ENCODE measurements at places on chromosomes 6 and 20.

DNA sequence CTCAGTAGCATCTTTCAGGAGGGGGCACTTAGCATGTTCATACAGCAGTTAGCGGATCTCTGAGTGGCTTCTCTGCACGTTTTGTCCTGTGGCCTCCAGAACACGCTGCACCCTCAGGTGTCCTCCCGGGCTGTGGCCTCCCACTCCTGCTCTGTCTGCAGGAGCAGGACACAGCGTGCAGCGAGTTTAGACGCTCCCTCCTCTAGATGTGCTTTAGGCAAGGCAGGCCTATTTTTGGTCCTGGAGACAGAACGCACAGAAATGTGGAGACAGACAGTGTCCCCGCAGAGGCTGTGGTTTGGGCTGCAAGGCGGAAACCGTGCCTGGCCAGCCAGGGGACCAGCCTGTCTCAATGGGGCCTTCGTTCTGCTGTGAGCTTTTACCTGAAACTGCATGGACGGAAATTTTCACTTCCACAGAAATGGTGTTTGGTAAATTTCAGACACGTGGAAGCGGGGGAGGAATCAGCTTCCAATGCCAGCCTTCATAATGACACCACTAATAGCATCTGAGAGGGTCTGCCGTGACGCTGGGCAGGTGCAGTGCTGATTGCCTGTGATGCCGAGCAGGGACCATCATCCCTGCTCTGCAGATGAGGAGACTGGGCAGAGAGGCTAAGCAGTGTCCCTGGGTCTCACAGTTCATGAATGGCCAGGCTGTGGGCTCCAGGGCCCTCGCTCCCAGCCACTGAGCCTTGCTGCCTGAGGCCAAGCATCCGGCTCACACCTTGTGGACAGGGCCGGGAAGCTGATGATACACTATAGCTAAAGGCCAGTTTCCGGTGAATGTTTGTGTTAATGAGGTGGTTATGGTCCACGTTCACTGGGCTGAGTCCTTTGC, 120.9 kb downstream of the SYCP2 start:
- H3K27ac ChIP-seq, result no peak overlapping the region
- H3K4me3 ChIP-seq, result no peak overlapping the region
- no peak for DNase-seq
- H3K36me3 ChIP-seq, result peaks cover 7% of the 10 kb centered on the region
- no peaks in the 10 kb centered on the region for H3K4me1 ChIP-seq

DNA sequence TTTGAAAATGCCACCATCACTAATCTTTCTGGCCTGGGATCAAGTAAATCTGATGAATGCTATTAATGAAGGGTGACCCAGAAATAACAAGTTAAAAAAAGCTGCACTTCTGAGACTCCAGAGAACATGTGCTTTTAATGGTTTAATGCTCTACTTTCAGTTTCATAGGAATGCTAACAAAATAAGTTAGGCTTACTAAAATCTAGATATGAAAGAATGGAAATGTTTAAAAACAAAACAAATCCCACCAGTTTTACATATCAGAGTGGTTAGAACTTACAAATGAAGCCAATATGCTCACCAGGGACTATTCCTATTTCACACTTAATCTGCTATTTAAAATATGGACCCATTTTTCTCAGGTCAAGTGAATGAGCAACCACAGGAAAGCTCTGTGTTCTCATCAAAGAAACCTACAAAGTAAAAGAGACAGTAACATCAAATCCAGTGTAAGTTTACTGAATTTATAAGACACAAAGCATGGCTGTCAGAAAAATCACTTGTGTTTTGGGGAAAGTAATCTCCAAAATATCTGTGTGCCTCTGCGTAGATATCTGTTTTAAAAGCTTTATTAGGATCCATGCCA, 40.3 kb downstream of the FYN start:
- no peaks in the 10 kb centered on the region for H3K36me3 ChIP-seq
- no peak for DNase-seq
- no peaks in the 10 kb centered on the region for H3K27me3 ChIP-seq
- no peak overlapping the region for H3K27ac ChIP-seq
- H3K4me1 ChIP-seq, result no peaks in the 10 kb centered on the region

GRCh38 chr6:44430326-44430725, 42.8 kb downstream of the CDC5L start:
- H3K27ac ChIP-seq, result no peak overlapping the region
- H3K4me3 ChIP-seq, result no peak overlapping the region
- H3K27me3 ChIP-seq, result no peaks in the 10 kb centered on the region
- no peaks in the 10 kb centered on the region for H3K4me1 ChIP-seq
- peaks cover 54% of the 10 kb centered on the region for H3K36me3 ChIP-seq
- no peak for DNase-seq

DNA sequence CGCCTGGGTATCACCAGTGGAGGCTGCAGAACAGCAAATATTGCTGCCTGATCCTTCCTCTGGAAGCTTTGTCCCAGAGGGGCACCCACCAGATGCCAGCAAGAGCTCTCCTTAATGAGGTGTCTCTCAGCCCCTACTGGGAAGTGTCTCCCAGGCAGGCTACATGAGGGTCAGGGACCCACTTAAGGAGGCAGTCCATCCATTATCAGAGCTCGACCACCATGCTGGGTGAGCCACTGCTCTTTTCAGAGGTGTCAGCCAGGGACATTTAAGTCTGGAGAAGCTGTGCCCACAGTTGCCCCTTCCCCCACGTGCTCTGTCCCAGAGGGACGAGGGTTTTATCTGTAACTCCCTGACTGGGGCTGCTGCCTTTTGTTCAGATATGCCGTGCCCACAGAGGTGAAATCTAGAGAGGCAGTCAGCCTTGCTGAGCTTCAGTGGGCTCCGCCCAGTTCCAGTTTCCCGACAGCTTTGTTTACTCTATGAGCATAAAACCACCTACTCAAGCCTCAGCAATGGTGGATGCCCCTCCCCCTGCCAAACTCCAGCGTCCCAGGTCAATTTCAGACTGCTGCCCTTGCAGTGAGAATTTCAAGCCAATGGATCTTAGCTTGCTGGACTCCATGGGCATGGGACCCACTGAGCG, 25.9 kb upstream of the AIG1 start:
- H3K36me3 ChIP-seq, result no peaks in the 10 kb centered on the region
- H3K4me3 ChIP-seq, result no peak overlapping the region
- no peak overlapping the region for H3K27ac ChIP-seq
- H3K4me1 ChIP-seq, result no peaks in the 10 kb centered on the region
- no peak for DNase-seq

GRCh38 chr6:12269110-12269509, 21.1 kb upstream of the EDN1 start:
- H3K36me3 ChIP-seq, result no peaks in the 10 kb centered on the region
- no peak for DNase-seq
- no peaks in the 10 kb centered on the region for H3K27me3 ChIP-seq
- peaks cover 16% of the 10 kb centered on the region for H3K4me1 ChIP-seq

GRCh38 chr6:90021711-90022110, 127.4 kb downstream of the GJA10 start:
- H3K27me3 ChIP-seq, result no peaks in the 10 kb centered on the region
- no peak overlapping the region for H3K27ac ChIP-seq
- no peak overlapping the region for H3K4me3 ChIP-seq
- peaks cover 5% of the 10 kb centered on the region for H3K36me3 ChIP-seq
- peaks cover 17% of the 10 kb centered on the region for H3K4me1 ChIP-seq

- H3K27me3 ChIP-seq, result no peaks in the 10 kb centered on the region
- peaks cover 7% of the 10 kb centered on the region for H3K36me3 ChIP-seq
- no peak for DNase-seq
- H3K27ac ChIP-seq, result no peak overlapping the region
- H3K4me1 ChIP-seq, result peaks cover 12% of the 10 kb centered on the region
These were observed 14.4 kb upstream of the SLC22A23 start for GRCh38 chr6:3471286-3471685.

GRCh38 chr20:62618611-62619529, 23.4 kb upstream of the SLCO4A1 start:
- no peak overlapping the region for H3K4me3 ChIP-seq
- H3K36me3 ChIP-seq, result no peaks in the 10 kb centered on the region
- no peak for DNase-seq
- H3K27me3 ChIP-seq, result no peaks in the 10 kb centered on the region
- H3K4me1 ChIP-seq, result peaks cover 16% of the 10 kb centered on the region

DNA sequence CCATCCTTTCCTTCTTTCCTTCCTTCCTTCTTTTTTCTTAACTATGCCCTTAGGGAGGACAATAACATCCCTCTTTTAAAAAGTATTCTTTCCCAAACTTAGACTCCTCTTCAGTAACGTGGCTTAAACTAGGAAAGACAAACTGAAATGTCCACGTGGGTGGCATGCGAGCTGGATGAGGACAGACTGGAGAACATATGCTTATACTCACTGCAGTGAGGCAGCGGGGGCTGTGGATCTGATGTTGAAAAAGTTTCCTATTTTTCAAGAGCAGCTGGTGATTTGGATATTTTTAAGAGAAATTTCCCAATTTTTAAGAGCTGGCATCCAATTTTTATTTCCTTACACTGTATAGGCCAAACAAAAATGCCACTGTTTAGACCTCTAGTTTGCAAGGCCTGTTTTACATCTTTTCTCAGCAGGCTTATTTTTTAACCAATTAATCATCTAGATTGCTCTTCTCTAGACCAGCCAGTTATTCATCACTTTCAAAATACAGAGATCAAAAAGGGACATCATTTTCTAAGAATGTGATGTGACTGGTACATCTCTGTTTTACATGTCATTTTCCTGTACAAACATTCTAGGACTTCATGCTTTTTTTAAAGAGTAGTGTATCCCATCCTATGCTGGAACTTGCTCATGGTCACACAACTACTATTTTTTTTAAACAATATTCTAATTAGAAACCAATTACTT, 226.5 kb downstream of the BTBD9 start:
- no peak for DNase-seq
- H3K27me3 ChIP-seq, result no peaks in the 10 kb centered on the region
- H3K36me3 ChIP-seq, result no peaks in the 10 kb centered on the region
- no peak overlapping the region for H3K27ac ChIP-seq
- H3K4me3 ChIP-seq, result no peak overlapping the region

DNA sequence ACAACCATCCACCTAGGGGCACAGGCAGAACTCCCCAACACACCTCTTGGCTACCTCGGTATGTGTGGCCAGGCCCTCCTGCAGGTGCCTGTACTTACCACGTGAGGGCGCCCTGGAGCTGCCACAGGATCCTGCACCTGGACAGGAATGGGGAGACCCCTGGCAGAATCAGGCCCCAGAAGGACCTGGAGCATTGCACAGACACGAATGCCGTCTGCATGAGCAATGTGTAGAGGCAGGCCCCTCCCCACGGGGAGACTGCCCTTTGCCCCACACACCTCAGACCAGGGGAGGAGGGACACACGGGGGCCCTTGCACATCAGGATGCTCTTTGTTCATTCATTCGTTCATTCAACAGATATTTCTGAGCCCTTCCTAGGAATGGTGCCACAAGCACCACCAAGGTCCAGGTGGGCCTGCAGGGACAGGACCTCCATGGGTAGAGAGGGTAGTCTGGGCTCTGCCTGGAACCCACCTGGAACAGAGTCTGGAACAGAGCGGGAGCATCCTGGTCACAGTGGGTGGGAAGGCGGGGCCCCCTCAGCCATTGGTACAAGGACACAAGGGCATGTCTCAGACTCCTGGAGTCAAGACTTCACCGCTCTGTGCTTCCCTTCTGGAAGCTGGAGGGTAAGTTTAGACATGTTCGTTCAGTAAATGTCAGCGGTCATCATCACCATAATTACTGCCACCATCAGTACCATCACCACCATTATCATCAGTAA, 32.3 kb downstream of the YTHDF1 start:
- H3K36me3 ChIP-seq, result no peaks in the 10 kb centered on the region
- no peak overlapping the region for H3K27ac ChIP-seq
- peak; percentile 49 for DNase-seq

- H3K27ac ChIP-seq, result peak overlapping the region; percentile 40
- H3K4me3 ChIP-seq, result peak overlapping the region; percentile 41
- H3K36me3 ChIP-seq, result no peaks in the 10 kb centered on the region
These were observed 133.4 kb upstream of the KCNG1 start for GRCh38 chr20:51156041-51156982.

DNA sequence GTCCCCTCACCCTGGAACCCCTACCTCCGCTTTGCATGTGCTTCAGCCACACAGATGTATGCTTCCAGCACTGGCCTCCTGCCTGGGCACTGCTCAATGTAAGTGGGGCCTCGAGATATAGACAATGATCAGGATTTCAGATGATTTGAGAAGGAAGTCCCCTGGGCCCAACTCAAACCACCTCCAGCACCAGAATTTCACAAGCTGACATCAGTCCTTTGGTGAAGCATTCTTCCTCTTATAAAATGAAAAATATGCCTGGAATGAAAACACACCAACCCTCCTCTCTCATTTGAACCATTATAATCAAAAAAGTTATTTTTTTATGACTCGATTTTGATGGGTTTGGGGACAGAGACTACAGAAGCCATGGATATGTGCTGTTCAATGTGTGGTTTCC, 48.5 kb downstream of the BTBD3 start:
- H3K27me3 ChIP-seq, result no peaks in the 10 kb centered on the region
- H3K4me3 ChIP-seq, result no peak overlapping the region
- H3K27ac ChIP-seq, result no peak overlapping the region
- no peaks in the 10 kb centered on the region for H3K36me3 ChIP-seq
- no peaks in the 10 kb centered on the region for H3K4me1 ChIP-seq
- DNase-seq, result no peak

DNA sequence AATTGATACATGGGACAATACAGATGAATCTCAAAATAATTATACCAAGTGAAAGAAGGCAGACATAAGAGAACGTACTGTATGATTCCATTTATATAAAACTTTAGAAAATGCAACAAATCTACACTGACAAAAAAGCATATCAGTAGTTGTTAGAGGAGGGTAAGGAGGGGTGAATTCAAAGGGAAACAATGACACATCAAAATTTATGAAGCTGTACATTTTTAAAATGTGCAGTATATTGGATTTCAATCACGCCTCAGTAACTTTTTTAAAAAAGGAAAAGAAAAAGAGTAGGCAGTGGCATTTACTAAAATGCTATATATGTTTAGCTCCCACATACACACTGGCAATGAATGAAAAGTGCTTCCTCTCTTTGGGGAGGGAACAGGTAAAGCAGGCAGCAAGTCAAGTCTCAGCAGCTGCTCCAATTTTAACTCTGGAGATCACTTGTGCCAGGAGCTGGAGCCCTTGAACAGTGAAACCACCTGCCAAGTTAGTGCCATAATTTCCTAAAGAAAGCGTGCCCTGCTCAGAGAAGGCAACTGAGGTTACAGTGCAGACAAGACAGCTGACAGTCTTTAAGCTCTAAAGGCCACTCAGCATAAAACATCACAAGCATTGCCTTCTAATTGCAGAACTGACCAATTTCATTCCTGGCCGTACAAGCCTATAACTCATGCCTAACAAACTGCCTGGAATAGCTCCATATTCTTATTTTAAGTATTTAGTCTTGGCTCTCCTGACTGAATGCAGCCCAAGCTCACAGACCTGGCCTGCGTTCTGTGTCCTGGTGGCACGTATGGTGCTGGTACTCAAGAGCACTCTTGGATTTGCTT, 10.9 kb downstream of the FKBP1A start:
- H3K27ac ChIP-seq, result no peak overlapping the region
- H3K36me3 ChIP-seq, result peaks cover 18% of the 10 kb centered on the region
- DNase-seq, result no peak
- H3K4me1 ChIP-seq, result peaks cover 59% of the 10 kb centered on the region
- no peaks in the 10 kb centered on the region for H3K27me3 ChIP-seq
- H3K4me3 ChIP-seq, result no peak overlapping the region

Data from MCF 10A (cell line).